ENCODE measurements at places on chromosomes 1 and 21. TPM values are rescaled to one million over a fixed set of nuclear protein-coding genes. Genes with fewer than 3 reads are reported as not detected.

Gene PROX1
- total RNA-seq, result 85.2 TPM

GRCh38 chr1:107782217-107782845 lies 182.6 kb downstream of the VAV3 start:
- no peak for DNase-seq

DNA sequence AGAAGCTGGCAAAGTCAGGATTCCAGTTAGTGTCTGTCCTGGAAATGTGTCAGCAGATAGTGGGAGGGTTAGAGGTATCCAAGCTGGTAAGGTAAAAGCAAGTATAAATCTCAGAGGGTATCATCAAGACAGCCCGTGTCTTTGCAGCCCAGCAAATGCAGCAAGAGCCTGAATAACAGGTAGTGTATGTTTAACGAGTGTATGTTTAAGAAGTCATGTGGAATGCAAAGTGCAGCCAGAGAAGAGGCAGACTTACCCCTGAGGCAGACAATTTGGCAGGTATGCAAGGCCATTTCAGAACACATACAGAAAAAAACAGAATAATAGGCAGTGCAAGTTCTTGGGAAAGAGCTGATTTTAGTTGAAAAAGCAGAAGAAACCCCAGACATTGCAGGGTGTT lies 411.0 kb upstream of the NEGR1 start:
- DNase-seq, result no peak

Gene PRCC
- 39.4 TPM for total RNA-seq

DNA sequence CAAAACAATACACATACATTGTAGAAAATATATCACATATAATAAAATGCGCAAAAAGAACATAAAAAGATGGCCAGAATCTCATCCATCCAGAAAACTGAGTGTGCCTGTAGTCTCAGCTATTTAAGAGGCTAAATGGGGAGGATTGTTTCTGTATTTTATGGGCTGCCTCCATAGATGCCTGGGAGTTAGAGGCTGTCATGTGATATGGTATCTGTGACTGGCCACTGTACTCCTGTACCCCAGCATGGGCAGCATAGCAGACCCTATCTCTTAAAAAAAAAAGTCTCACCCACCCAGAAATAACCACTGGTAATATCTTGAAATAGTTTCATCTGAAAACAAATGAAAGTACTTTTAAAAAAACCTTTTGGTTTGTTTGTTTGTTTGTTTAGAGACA lies 3.5 kb upstream of the TLCD4 start:
- no peak for DNase-seq

GRCh38 chr1:79568411-79568810 lies 561.9 kb upstream of the ADGRL4 start:
- no peak for DNase-seq

Gene TTLL7
- total RNA-seq, result 3.6 TPM

Gene HSD11B1
- total RNA-seq, result 4.6 TPM

- no peak for DNase-seq
Measured at GRCh38 chr1:162835157-162835899, 25.6 kb downstream of the CCDC190 start.

Gene TRAF5
- 1.5 TPM for total RNA-seq

GRCh38 chr1:23405946-23406345 lies 18.6 kb downstream of the TCEA3 start:
- DNase-seq, result no peak

Gene ADAM30
- not detected for total RNA-seq

Gene C1orf141
- not detected for total RNA-seq

- DNase-seq, result no peak
Measured at GRCh38 chr1:201930803-201931202, 15.5 kb downstream of the LMOD1 start.

DNA sequence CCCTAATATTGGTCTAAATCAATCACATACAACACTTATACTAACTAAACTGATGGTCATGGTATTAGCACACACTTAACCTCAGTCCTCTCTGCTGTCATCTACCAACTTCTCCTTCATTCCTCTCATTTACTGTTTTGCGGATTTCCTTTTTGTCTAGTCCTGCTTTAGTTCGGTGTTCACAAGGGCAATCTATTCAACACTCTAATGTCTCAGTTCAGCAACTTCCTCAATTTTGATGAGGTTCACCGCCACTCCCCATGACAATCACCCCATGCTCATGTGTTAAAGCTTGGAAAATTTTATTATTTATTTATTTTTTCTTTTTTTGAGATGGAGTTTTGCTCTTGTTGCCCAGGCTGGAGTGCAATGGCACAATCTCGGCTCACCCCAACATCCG lies 301.1 kb downstream of the PTPRC start:
- DNase-seq, result no peak

Gene VANGL2
- 1.9 TPM for total RNA-seq

Gene CENPF
- 1.4 TPM for total RNA-seq

DNA sequence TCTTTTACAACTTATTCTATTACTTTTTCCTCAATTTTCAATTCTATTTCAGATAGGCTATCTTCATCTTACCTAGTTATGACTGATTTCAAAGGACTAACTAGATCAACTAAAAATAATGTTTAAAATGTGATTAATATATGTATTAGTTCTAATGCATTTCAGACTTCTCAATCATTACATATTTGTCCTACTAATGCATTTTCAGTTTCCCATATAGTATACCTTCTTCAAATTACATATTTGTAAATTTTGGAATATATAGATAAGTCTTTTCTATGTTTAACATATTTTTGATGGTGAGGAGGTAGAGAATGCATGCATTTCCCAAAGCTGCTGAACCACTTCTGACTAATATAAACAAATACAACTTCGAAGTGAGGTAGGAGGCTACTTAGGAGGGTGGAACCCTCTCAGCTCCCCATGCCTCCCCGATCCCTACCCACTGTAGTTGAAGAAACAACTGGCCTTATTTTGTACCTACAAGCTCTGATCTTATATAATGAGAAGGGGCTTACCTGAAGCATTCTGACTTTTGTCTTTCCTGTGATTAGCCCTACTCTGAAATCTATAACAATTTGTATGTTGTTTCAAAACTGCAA lies 1.7 kb downstream of the TRMT1L start:
- DNase-seq, result no peak

DNA sequence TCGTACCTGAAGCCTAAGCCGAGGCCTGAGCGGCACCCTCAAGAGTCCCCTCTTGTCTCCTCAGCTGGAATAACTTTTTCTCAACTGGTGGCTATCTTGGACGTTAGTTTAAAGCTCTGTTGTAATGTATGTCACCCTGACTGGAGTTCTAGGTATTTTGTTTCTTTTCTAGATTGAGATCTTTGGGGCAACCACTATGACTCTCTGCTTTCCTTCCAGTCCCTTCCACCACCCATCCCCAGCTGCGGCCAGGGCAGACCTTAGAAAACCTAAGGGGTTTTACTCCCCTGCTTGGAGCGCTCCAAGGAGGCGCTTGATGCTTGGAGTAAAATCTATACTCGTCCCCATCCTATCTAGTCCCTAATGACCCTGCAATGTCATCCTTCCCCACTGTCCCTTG lies 74.6 kb upstream of the MRPS6 start:
- DNase-seq, result no peak

Gene MTARC1
- 6.9 TPM for total RNA-seq

DNA sequence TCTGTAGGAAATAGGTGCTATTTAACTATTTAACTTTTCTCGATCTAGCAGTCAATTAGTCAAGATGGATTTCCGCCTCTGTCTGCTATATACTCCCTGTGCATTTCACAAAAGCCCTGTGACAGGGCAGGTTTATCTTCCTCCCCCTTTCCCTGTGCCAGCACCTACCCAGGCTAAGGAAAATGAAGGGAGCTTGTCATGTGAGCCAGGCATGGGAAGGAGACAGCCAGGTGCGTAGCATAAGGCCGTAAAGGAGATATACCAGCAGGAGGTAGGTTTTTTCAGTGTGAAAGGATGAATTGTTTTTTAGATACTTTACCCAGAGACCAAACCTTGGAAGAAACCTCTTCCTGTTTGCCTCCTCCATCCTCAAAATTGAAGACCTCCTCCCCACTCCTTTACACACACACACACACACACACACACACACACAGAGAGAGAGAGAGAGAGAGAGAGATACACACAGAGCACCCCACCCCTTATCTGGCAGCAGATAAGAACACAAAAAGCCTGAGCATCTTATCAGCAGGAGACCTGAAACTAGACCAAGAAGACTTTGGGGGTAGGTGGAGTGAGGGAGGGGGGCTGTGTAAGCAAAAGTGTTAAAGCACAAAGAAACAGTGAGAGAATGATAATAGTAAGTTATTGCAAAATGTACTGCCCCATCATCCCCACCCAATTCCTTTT lies 12.0 kb upstream of the TARBP1 start:
- no peak for DNase-seq

DNA sequence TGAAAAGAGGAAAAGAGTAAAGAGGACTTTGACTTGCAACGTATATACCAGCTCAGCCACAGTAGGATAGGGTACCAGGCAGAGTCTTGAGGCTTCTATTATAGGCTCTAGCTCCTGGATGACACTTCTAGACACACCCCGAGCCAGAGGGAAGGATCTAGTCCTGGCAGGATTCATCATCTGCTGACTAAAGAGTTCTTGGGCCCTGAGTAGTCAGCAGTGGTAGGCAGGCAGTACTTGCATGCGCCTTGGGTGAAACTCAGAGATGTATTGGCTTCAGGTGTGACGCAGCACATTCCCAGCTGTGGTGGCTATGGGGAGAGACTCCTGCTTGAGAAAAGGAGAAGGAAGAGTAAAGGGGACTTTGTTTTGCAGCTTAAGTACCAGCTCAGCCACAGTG lies 162.3 kb upstream of the APP start:
- no peak for DNase-seq

GRCh38 chr1:113576271-113576670 lies 183.0 kb downstream of the PHTF1 start:
- no peak for DNase-seq

DNA sequence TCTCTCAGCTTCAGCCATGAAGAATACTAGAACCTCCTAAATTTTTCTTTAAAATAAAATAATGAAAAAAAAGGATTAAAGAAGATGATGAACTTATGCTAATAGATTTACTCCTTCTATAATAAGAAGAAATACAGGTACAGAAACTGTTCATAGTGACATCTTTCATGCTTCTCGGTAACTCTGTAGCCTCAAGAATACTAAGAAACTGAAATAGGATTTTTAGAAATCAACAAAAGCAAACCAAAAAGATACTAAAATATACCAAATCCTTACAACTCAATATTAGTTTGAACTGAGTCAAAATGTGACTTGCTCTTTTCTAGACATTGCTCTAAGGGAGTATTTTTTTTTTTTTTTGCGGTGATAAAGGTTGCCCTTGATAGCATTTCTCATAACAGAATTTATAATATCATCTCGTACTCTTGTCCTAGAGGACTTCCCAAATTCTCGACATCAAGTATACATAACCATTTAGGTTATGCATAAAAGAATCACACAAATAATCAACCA lies 42.8 kb downstream of the ZZZ3 start:
- no peak for DNase-seq

GRCh38 chr1:111236806-111237205 lies 9.3 kb downstream of the CHI3L2 start:
- DNase-seq, result no peak

- no peak for DNase-seq
Measured at GRCh38 chr1:88708011-88708410, 23.9 kb downstream of the PKN2 start.

Gene HSF2BP
- not detected for total RNA-seq

- no peak for DNase-seq
Measured at GRCh38 chr1:30191154-30191702, 532.2 kb downstream of the MATN1 start.

DNA sequence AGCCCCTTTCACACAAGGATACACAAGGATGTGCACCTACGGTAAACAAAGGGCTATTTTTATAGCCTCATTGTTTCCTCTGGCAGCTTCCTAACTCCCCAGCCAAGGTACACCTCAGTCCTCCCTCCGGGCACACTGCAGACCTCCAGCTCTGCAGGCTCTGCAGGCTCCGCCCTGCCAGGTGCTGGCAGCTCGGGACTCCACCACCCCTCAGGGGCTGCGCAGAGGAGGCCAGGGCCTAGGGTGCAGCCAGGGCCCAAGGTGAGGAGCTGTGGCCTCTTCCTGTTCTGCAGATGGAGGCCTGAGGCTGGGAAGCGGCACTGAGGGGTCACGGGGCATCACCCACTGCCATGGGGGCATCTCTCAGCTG lies 19.8 kb upstream of the CLSTN1 start:
- DNase-seq, result peak; percentile 32

GRCh38 chr1:10799726-10800125 lies 3.3 kb upstream of the CASZ1 start:
- no peak for DNase-seq

DNA sequence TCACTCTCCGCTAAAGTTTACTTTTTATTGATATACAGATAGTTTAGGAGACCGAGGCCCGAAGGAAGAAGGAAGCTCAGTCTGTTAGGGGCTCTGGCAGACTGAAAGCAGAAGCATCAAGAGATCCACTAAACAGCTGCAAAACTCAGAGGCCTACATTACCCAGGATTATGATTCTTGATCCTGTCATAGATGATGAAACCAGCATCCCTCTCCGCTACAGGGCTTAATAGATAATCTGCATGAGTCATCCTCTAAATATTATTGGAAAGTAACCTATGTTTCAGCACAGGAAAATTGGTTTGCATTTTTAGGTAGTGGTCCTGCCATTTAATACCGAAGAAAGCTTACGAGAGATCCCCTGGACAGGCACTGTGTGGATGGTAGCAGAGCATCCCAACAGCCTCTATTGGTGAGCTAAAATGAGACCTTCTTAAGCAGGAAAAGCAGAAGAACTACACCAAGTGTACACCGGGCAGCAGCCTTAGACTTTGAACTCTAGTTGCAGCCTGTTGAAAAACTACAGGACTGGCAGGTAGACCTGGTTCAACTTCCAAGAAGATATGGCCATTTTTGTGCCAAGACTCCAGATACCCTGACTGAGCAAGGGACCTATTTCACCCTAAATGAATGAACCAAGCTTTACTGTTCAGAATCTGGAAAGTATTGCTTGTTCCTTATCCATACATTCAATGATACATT lies 6.8 kb downstream of the CASQ2 start:
- no peak for DNase-seq

GRCh38 chr1:25782608-25783201 lies 17.3 kb upstream of the SELENON start:
- peak; percentile 17 for DNase-seq

Gene DIO1
- total RNA-seq, result not detected

Gene CELSR2
- total RNA-seq, result 6.3 TPM

- no peak for DNase-seq
Measured at GRCh38 chr1:156618853-156619581, at the start of gene HAPLN2. Gene HAPLN2, plus strand, starts transcription at chr1:156619415. Its CDS starts 4,076 bp downstream, at chr1:156623491.

DNA sequence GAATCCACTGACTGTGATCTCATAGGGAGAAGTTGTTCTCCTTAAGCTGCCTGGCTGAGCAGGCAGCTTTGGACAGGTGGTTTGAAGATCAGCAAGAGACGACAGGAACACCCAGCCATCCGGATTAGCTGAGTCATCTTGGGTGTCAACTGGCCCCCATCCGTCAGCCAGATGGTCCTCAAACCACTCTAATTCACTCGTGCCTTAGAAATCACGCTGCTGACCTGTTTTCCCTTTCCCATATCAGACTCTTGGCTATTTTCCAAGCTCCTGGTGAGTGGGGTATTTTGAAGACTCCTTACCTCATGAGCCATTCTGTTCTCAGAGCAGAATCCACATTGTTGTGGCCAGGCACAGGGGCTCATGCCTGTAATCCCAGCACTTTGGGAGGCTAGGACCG lies 149.1 kb upstream of the L1TD1 start:
- DNase-seq, result no peak

Measured in Right ventricle myocardium superior (tissue), 1 donor.